Dorsolateral prefrontal cortex (tissue), 122 donors: ENCODE measurements at places on chromosomes 1 and 21.

DNA sequence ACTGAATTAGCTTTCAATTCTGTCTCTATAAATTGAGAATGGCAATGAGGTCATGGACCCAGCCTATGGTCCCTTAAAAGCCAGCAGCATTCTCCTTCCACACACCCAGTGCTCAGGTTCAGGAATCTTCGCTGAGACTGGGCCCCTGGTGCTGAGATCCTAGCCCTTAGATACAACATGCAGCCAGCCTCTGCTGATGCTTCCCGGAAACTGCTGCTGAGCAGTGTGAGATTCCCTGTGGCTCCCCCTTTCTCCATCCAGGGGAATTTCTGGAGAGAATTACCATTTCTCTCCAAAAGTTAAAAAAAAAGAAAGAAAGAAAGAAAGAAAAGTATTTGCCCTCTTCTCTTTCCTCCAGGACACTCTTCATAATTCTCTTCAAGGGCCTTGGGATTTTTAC is 31.7 kb upstream of the RALGPS2 start:
- no peak for DNase-seq

DNA sequence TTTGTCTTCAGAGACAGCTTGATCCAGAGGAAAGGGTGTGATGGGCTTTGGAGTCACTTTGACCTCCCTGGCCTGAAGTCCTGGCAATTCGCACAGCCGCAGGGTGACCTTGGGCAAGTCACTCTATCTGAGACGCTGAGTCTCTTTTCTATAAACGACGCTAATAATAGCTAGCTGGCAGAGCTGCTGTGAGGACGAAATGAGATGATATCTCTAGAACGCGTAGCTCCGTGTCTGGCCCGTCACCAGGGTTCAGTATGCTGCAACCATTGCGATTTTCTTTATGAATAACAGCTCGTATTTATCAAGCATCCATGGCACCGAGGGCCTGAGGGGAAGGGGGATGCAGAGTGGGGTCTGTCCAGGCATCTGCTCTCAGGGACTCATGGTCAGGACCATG is 58.7 kb downstream of the IGSF21 start:
- no peak for DNase-seq

GRCh38 chr1:118081387-118081786 is 103.6 kb downstream of the SPAG17 start:
- no peak for DNase-seq

GRCh38 chr1:172779491-172779890 is 120.6 kb downstream of the FASLG start:
- no peak for DNase-seq
